ENCODE measurements at places on chromosomes 3 and 15.
A peak's percentile ranks its signal among the peaks of the same experiment; 100 is the strongest.

DNA sequence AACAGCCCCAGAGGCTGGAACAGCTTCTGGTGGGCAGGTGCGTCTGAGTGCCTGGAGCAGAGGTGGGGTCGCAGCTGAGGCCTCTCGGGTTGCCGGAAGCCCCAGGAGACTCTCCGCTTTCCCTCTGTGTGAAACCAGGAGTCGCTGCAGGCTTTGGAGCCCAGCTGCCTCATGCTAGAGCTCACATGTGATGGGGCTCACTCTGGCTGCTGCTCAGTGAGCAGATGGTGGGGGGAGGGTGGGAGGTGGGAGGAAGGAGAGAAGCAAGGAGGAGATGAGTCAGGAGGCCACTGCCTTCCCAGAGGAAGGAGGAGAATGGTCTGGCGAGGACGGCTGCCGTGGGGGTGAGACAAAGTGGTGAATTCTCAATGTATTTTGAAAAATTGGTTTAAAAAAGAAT is 290.1 kb upstream of the CHRNA7 start:
- DNase-seq = no peak

DNA sequence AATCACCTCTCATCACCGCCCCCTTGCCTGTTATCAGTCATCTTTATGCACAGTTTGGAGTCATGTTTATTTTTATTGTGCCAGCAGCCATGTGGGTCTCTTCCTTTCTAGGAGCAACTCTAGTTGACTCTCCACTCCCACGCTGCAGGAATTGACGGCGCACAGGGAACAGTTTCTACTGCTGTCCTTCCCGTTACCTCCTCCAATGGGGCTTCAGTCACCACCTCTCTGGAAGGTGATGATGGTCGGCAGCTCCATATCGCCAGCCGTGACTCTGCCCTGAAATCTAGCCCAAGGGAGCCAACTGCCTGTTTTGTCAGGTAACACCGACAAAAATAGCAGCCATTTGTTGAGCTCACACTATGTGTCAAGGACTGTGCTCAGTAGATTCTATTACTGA is 35.6 kb upstream of the FAM107A start:
- no peak for DNase-seq

GRCh38 chr3:33722626-33723370 is 4.7 kb upstream of the CLASP2 start:
- no peak for DNase-seq

DNA sequence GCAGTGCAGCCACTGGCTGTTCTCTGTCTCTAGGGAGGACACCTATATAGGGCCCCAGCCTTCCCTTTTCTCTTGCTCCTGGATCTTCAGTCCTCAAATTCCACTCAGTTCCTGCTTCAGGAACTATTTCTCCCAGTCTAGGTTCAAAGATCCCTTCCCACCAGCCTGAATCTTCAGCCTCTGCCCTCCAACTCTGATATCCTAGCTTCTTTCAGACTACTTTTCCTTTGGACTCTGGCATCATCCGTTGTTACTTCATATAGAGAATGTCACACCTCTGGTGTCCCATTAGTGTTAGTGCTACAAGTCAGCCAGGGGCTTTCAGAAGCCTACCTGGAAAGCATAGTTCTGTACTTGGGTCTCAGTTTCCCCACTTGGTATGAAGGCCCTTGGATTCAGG is 10.0 kb upstream of the HPS3 start:
- no peak for DNase-seq

- DNase-seq = no peak
Observed at GRCh38 chr3:42438193-42438592, 27.8 kb upstream of the LYZL4 start.

GRCh38 chr15:27127815-27128570 is 157.0 kb downstream of the GABRG3 start:
- DNase-seq = no peak

- DNase-seq = no peak
Observed at GRCh38 chr3:112424394-112424793, 74.9 kb downstream of the BTLA start.

- no peak for DNase-seq
Observed at GRCh38 chr3:186166491-186167288, 57.8 kb upstream of the ETV5 start.

DNA sequence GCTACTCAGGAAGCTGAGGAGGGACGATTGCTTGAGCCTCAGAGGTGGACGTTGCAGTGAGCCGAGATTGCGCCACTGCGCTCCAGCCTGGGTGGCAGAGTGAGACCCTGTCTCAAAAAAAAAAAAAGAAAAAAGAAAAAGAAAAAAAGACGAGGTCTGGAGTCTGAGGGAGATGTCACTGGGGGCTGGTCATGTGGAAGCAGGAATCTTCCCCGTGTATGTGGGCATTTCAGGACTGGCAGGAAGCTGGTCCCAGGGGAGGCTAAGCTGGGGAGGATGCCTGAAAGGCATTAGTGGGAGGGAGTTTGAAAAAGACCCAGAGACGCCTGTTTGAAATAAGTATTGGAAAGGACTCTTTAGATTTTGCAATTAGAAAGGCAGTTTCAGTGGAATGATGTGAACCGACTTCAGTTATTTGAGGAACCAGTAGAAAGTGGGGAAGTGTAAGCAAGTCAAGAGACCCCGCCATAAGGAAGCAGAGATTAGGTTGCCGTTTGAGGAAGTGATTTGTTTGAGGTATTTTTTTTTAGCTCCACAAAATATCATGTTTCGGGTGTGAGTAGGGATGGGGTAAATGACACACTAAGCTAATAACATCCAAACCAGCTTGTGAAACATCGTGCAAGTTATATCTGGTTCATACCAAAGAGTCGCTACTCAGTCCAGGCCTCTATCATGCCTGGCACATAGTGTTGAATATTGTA is 55.5 kb downstream of the ST6GAL1 start:
- DNase-seq = no peak

DNA sequence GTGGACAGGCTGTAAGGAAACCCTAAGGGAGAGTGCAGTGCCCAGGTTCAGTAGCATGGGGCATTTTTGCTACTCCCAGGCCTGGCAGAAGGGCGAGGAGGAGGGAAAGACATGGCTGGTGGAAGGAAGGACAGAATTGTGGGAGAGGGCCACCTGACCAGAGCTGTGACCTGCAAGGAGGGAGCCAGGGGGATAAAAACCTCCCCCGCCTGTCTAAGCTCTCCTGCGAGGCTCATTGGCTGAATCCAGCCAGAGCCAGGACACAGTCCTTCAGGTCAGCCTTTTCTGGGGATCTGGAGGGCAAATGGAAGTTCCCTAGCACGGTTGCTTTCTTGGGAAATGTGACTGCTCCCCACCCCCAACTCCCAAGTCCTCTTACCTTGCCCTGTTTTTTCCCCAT is 13.3 kb upstream of the ANKDD1A start:
- no peak for DNase-seq

DNA sequence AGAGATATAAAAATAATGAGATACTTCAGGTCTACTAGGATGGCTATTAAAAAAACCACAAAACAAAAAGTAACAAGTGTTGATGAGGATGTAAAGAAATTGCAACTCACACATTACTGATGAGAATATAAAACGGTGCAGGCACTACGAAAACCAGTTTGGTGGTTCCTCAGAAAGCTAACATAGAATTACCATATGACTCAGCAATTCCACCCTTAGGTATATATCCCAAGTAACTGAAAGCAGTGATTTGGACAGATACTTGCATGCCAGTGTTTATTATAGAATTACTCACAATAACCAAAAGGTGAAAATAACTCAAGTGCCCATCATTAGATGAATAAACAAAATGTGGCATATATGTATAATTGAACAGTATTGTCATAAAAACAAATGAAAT is 87.5 kb upstream of the MELTF start:
- no peak for DNase-seq

DNA sequence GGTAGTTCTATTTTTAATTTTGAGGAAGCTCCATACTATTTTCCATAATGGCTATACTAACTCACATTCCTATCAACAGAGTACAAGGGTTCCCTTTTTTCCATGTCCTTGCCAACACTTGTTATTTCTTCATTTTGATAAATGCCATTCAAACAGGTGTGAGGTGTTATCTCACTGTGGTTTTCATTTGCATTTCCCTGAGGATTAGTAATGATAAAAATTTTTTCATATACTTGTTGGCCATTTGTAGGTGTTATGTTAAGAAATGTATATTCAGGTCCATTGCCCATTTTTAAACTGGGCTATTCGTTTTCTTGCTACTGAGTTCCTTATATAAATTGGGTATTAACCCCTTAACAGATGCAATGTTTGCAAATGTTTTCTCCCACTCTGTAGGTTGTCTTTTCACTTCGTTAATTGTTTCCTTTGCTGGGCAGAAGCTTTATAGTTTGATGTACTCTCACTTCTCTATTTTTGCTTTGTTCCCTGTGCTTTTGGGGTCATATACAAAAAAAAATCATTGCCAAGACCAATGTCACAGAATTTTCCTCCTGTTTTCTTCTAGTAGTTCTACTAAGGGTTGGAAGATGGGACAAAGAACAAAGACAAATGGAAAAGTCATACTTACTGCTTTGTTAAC is 11.0 kb upstream of the VPS39 start:
- DNase-seq = no peak

DNA sequence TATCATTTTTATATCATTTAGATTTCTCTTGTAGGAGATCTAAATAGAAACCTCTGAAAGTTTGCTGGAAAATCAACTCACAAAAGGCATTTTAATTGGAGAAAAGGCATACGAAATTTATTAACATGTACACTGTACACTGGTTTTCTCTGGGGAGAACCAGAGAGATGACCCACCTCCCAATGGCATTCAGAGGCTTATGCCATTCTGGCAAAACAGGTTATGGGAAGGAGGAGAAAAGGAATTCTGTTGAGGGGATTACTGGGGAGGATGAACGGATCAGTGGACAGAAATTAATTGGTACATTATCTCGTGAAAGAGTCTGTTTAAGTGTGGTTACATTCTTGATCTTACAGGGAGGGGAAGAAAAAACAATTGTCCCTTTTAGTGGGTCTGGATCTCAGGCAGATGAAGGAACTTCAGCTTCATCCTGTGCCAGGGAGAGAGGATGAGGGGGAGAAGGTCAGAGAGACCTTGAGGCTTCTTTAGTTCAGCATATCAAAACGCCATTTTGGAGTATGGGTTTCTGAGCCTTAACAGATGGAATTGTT is 16.5 kb downstream of the RAB11A start:
- no peak for DNase-seq

DNA sequence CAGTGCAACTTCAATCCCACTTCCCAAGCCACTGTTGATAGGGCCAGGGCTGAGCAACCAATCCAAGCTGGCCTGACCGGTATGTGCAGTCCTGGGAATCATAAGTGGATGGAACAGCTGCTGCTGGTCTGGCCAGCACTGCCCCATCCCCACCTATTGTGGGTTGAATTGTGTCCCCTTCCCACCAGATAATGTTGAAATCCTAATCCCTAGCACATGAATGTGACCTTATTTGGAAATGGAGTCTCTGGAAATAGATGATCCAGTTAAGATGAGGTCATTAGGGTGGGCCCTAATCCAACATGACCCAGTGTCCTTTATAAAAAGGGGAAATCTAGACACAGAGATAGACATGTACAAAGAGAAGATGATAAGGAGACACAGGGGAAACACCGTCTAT is 13.7 kb upstream of the PDIA5 start:
- DNase-seq = no peak

- no peak for DNase-seq
Observed at GRCh38 chr3:172197344-172197743, 158.0 kb downstream of the FNDC3B start.

- DNase-seq = no peak
Observed at GRCh38 chr15:33644304-33644703, 324.0 kb upstream of the CHRM5 start.

GRCh38 chr3:134642445-134643149 is 8.2 kb downstream of the KY start:
- peak; percentile 28 for DNase-seq

GRCh38 chr15:48324949-48325348 is 6.3 kb upstream of the DUT start:
- DNase-seq = no peak

DNA sequence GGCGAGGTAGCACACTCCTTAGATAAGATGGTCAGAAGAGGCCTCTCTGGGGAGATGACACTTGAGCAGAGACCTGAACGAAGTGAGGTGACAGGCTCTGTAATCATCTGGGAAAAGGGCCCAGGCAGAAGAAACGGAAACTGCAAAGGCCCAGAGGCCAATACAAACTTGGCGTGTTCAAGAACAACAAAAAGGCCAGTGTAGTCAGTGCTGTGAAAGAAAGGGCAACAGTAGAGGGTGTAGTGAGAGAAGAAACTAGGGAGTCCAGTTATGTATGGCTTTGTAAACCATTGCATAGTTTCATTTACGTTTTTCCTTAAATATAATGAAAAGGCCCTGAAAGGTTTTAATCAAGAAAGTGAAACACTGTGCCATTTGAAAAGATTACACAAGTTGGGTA is 31.8 kb downstream of the PLD1 start:
- DNase-seq = no peak

DNA sequence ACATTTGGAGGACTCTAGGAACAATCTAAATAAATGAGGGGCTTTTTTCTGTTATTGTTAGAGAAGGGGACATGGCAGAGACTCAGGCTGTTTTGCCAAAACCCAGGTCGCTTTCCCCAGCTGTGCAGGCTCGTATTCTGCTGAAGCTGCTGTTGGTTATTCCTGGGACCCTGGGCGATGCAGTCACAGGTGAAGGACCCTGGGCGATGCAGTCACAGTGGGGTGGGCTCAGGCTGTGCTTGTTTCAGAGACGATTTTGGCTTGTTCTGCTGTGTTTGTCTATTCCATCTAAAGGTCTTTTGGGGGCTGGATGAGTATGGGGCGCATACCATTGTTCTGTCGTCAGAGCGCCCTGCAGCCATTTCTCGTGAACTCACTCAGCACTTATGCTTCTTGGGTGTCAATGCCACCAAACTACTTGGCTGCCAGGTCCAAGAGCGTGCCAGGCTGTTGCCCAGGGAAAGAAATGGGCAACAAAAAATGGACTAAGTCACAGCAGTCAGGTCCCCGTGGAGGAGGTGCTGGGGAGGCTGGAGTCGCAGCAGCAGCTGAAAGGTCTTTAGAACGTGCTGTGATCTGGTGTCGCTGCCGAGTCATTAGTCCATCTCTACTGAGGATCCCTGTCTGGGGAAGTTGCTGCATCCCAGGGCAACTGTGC is 151.4 kb downstream of the CHDH start:
- no peak for DNase-seq

- DNase-seq = no peak
Observed at GRCh38 chr3:51673181-51673801, 2.2 kb downstream of the TEX264 start.

GRCh38 chr15:74270854-74271520 is 34.9 kb downstream of the CCDC33 start:
- DNase-seq = no peak

- peak; percentile 60 for DNase-seq
Observed at GRCh38 chr15:31302778-31303725, 23.6 kb upstream of the KLF13 start.

Measured in activated CD8-positive, alpha-beta memory T cell treated with anti-CD3 and anti-CD28 coated beads for 24 hours (primary cell).